Heart left ventricle (tissue), 16 donors: ENCODE measurements at places on chromosomes 2 and 18.
A peak's percentile ranks its signal among the peaks of the same experiment; 100 is the strongest.

DNA sequence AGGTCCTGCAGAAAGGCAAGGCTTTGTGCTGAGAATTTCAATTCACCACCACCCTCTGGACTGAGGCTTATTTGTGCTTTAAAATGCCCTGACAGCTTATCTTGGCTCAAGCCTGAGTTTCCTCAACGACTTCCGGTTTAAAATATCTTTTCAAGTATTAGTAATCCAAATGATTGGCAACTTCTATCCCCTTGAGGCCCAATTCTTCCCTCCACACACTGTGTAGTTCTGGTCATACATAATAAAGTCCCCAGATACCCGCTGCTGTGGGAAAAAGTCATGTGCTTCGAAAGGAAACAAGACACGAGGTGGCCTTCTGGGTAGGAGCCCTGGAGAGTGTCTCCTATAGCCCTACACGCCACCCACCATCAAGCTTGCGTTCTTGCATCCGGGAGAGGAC lies 393.4 kb downstream of the ALK start:
- no peak for DNase-seq

- peak; percentile 57 for DNase-seq
Measured at GRCh38 chr2:219507581-219508443, 6.5 kb upstream of the ASIC4 start.

DNA sequence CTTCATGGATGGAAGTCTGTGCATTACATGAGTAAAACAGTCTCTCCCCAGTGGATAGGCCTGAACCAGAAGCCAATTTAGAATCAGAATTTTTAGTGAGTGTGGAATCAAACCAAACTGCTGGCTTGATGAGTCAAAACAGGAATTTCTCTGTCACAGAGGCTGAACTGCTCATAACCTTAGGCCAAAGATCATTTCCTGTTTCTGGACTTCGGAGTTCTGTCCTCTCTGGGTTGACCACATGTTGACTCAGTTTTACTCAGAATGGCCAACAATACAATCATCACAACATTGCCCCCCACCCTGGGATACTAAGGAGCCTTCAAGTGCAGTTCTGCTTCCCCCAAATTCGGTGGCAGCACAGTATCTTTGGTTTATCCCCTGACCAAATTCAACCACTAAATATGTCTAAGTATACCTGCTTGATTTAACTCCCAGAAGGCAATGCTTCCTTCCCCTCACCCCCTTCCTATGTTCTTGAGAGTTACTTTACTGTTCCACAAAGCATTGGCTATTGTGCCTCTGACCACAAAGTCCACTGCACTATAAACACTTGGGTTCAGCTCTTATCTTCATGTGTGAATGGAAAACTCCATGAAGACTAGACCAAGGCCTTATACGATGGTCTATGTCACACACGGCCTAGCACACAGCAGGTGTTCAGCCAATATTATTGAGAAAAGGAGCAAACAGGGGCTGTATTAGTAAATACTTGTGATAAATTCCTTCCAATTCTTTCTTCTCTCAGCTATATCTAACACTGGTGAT lies 67.8 kb downstream of the NXPH2 start:
- DNase-seq, result no peak

DNA sequence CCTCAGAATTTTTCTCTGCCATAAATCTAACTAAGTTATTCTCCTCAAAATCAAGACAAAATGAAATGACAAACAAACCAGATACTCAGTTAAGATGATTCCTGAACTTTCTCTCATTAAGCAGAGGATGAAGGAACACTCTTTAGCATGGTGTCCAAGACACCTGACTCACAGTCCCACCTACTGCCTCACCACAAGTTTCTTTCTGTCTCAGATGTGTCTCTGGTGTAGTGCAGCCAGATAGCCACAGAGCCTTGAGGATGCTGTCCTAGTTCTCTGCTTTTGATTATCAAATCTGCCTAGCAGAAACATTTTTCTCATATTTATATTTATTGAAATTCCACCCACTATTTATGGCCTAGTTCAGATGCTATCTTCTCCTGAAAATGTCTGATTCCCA lies 103.6 kb upstream of the TMEM200C start:
- no peak for DNase-seq

DNA sequence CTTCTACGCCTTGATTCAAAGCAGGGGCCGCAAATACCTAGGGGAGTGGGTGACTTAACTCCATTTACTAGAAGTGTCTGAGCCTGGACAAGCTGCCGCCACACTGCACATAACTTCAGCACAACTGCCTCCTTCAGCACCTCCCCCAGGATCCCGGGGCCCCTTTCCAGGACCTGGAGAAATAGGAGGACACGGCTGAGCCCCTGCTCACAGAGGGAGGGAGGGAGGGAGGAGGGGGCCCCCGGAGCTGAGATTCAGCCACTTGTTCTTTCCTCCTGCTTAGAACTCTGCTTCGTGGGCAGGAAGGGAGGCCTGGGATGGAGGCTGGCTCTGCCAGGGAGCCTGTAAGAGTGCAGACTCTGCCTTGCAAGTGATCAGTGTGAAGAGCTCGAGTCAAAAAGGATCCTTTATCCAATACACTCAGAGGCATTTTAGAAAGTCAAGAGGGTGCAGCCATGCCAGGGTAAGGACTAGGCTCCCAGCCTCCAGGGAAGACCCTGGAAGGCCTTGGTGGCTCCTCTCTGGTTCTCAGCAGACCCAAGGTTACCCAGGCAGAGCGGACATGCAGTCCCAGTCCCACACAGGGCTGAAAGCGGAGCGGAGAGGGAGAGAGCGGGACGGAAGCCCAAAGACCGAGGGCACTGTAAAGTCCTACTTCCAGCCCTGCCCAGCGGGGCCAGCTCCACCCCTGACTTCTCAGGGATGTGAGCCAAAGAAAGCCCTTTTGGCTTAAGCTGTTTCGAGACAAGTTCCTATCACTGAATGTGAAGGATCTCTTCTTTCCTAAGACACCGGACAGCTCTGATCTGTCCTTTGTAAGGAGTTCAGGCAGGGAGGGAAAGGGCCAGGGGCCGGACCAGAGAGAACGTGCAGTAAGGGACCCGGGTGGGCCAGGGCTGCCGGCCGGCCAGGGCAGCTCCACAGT lies 8.6 kb upstream of the ARMC9 start:
- DNase-seq, result no peak

DNA sequence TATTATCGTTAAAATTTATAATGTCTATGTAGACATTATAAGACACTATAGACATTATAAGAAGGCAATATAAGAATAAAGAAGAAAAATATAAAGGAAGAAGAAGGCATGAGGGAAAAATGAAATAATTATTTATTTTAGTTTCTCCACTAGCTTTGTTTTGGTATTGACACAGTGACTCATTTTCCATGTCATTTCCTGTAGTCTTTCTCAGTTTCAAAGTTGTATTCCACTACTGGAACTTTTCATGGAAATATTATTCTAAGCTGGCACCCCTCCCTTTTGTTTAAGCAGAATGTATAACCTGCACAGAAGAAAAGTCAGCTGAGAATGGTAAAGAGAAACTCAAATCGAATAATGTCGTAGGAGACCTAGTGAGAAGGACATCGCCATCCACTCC lies 234.2 kb upstream of the NETO1 start:
- no peak for DNase-seq

GRCh38 chr2:40642237-40642636 lies 190.3 kb upstream of the SLC8A1 start:
- DNase-seq, result no peak

DNA sequence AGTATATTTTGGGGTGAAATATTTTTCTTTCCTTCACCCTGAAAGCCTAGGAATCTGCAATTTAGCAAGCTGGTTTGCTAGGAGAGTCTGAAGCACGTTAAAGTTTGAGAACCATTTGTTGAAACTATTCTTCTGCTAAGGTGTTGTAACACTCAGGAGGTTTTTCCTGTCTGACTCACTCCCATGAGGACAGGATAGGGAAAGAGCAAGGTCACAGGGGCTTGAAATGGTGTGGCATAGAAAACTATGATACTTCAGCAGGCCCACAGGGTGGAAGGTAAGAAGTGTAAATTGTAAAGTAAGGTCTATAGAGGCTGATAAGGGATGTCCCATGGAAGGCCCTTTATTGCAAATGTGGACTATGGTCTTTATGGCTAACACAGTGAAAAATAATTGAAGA lies 177.7 kb upstream of the ZC3H15 start:
- no peak for DNase-seq

GRCh38 chr2:130813722-130814121 lies 23.0 kb upstream of the ARHGEF4 start:
- no peak for DNase-seq

DNA sequence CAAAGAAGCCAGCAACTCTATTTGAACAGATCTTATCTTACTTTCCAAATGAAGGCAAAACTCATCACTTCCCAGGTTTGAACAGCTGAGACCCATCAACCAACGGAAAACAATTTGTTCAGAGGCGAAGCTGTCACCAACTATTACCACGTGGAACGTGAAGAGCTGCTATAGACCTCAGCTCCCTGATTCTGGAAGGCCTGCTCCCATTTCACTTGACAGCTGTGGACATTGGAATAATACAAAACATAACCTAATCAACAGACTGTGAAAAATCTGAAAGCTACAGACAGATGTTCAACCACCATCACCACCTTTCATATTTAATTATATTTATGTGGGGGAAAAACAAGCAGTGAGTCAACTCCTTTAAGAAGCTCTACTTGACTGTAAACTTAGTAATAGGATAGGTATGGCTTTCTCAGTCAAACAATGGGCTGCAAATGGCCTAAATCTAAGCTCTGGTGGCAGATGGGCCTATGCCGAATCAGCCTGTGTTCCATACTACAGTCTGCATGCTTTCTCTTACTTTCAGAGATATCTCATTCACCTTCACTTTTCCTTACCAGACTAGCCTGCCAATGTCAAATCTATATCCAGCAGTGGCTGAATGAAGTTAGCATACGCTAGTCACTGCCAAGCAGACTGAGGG lies 896.4 kb downstream of the TDRD15 start:
- no peak for DNase-seq

DNA sequence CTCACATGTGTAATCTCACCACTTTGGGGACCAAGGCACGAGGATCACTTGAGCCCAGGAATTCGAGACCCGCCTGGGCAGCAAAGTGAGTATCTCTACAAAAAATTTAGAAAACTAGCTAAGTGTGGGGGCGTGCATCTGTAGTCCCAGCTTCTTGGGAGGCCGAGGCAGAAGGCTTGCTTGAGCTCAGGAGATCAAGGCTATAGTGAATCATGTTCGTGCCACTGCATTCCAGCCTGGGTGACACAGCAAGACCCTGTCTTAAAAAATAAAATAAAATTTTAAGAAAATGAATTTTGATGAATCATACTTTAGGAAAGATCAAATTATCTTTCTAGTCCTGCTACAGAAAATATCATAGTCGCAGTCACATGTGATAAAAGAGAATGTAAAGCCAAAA lies 46.9 kb downstream of the CABYR start:
- DNase-seq, result no peak

- DNase-seq, result no peak
Measured at GRCh38 chr2:149800624-149801542, 213.3 kb upstream of the MMADHC start.

DNA sequence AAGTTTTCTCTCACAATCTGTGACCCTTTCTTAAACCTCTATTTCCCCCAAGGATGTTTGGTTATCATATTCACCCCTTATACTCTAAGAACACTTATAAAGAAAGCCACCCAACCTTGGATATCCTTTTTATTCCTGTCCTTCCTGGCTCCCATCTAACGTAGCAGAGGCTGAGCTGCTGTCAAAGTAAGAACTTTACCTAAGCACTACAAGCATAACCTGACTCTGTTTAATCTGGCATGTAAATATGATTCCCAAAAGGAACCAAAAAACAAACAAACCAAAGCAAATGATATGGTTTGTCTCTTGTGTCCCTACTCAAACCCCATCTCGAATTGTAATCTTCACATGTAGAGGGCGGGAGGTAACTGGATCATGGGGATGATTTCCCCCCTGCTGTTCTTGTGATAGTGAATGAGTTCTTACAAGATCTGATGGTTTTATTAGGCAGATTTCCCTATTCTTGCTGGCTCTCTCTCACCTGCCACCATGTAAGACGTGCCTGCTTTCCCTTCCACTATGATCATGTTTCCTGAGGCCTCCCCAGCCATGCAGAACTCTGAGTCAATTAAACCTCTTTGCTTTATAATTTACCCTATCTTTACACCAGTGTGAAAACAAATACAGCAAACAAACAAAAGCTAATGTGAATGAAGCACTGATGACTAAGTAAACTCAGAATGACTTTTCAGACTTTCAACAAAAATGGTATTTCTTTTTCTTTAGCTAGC lies 72.7 kb upstream of the SPOPL start:
- DNase-seq, result no peak

GRCh38 chr2:208279236-208279635 lies 13.2 kb downstream of the PIKFYVE start:
- no peak for DNase-seq

DNA sequence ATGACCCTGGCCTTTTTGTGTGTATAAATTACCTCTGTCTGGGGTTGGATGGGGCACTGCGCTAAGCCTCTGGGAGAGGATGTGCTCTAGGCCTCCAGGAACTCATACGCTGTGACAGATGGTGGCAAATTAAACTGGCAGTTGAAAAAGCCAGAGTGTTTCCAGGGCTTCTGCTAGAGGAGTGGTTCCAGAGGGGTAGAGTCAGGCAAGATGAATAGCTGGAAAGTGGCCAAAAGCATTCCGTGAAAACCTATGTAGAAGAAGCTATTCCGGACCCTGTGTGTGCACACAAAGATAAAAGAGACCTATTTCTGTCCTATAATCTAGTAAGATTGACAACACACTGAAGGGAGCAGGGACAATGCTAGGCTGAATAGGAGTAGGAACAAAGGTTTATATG lies 84.8 kb downstream of the ACTR3 start:
- no peak for DNase-seq

- no peak for DNase-seq
Measured at GRCh38 chr18:8496186-8496585, 113.1 kb upstream of the RAB12 start.

DNA sequence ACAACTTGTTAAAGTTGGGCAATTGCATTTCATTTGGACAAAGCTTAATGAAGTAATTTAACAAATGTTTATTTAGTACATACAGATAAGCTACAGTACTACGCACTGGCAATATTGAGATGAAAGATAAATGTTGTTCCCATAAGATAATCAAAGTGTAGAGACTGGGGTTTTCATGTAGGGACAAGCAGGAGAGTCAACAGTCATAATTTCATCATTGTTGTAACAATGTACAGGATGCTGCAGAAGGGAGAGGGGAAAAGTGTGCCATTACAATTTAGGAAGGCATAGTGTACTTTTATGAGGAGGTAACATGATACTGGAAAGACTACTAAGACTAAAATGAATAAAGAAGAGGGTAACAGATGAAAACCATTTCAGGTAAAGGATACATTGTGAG lies 441.6 kb downstream of the ERBB4 start:
- no peak for DNase-seq

GRCh38 chr2:98819231-98819766 lies 88.4 kb upstream of the MGAT4A start:
- no peak for DNase-seq

GRCh38 chr2:236909802-236910201 lies 175.9 kb upstream of the COPS8 start:
- DNase-seq, result no peak

DNA sequence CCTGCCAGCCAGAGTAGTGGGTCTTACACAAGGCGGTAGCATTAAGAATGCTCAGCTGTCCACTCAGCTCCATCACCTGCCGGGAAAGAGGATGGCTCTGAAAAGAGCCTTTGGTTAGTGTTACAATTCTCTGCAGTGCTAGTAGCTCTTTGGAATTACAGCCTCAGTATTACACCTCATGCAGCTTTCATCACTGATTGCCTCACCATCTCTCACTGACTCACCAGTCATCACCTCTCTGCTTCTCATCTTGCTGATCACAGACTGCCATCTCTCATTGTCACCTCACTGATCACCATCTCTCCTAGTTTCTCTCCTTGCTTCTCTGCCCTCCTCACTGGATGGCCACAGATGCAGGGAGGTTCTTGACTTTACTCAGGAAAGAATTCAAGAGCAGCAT lies 573.5 kb upstream of the SETBP1 start:
- no peak for DNase-seq
